ENCODE measurements at places on chromosomes 3 and 15. TPM values are rescaled to one million over a fixed set of nuclear protein-coding genes. Genes with fewer than 3 reads are reported as not detected.

GOLGA6B gene
- total RNA-seq, result not detected

HRH1 gene
- 1.3 TPM for total RNA-seq

- DNase-seq, result no peak
Observed at GRCh38 chr15:52440414-52440813, 88.3 kb downstream of the MYO5A start.

GRCh38 chr15:34056911-34057310 is 17.9 kb upstream of the AVEN start:
- no peak for DNase-seq

ACKR2 gene
- 0.44 TPM for total RNA-seq

DNA sequence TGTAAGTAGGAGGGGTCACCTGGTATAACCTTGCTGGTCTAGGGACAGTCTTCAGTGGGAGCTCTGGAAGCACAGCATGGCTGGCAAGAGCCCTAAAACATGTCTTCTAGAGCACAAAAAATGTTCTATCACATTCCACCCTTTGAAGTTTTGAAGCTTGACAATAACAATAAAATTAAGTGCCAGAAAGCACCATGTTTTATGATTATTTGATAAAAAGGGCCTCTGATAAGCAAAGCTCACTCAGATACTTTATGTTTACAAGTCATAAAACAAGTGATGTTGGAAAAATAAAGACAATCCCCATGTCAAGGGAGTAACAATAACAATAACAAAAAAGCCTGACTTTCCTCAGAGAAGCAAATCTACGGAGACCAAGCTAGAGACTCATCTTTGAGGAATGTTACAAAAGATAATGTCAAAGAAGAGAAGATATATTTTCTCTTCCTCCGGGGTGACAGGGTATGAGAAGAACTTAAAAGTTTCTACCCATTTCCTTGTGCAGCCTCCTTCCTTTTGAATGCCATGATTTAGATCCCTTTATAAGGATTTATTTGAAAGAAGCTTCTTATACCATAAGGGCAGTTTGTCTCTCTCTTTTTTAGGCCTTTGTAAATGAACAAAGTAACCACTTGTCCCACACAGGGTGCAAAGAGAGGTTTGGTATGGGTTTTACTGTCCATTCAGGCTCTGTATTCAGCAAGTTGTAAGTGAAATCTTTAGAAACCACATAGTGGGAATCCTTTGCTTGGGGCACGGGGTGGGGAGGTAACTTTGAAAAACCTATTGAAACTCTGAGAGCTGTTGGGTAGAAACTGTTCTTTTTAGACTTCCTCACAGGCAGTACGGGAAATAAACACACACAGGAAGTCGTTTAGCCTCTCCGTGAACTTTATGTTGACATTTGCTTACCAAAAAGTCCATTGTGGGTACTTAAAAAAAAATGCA is 109.6 kb upstream of the RBMS3 start:
- no peak for DNase-seq

HOMER2 gene
- total RNA-seq, result 73.3 TPM

GXYLT2 gene
- 0.05 TPM for total RNA-seq

CNTN6 gene
- not detected for total RNA-seq

GRCh38 chr3:67550541-67550940 is 103.9 kb downstream of the SUCLG2 start:
- no peak for DNase-seq

FBXL22 gene
- 0.78 TPM for total RNA-seq

FAM43A gene
- 6.9 TPM for total RNA-seq

- no peak for DNase-seq
Observed at GRCh38 chr3:31341130-31341529, 191.6 kb upstream of the STT3B start.

DNA sequence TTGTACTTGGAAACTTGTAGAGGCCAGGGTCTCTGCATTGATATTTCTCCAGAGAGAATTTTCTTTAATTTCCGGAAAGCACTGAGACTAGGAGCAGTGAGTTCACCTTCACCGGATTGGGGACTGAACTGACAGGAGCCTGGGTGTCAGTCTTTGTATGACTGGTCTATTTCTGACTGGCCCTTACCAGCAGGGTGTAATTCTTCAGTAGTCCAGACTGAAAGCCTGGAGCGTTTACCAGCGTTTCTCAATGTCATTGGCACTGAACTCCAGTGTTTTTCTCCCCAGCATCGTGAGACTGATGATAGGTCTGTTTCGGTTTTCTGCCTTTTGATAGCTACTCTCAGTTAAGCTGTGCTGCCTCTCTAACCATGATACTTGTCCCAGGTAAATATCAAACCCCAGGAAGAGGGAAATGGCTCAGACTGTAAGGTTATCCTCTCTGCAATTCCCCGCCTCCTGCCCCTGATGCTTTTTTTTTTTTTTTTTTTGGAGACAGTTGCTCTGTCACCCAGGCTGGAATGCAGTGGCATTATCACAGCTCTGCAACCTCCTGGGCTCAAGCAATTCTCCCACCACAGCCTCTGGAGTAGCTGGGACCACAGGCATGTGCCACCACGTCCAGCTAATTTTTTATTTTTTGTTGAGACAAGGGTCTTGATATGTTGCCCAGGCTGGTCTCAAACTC is 103.6 kb downstream of the CACNA2D3 start:
- no peak for DNase-seq

DNA sequence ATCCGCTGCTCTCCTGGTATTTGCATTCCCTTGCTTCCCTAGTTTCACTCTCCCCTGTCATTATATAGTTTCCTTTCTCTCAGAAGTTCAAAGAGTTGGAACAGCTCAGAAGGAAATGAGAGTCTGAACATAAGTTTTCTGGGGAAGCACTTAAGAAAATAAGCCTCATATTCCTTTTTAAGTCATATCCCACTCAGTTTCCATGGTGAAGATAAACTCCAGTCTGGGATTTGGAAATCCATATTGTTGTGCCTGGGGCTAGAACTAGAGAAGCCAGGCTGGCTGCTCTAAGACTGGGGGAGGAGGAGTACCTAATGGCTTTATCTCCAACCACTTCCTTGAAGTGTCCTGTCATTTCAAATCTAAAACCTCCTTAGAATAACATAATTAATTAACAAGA is 134.2 kb upstream of the ALCAM start:
- DNase-seq, result no peak

All from activated T-helper 2 cell treated with anti-CD3 and anti-CD28 coated beads, Interferon-gamma antibody, Interleukin-2, Interleukin-4, amounts not matched to agents 10 μg/mL and 5 μg/mL and 100 μg/mL, durations not matched to agents 14 hours and 24 hours and 36 hours (primary cell).